Left ventricle myocardium inferior (tissue), 1 donor: ENCODE measurements at places on chromosomes 7 and 10. TPM values are rescaled to one million over a fixed set of nuclear protein-coding genes. Genes with fewer than 3 reads are reported as not detected.

DNA sequence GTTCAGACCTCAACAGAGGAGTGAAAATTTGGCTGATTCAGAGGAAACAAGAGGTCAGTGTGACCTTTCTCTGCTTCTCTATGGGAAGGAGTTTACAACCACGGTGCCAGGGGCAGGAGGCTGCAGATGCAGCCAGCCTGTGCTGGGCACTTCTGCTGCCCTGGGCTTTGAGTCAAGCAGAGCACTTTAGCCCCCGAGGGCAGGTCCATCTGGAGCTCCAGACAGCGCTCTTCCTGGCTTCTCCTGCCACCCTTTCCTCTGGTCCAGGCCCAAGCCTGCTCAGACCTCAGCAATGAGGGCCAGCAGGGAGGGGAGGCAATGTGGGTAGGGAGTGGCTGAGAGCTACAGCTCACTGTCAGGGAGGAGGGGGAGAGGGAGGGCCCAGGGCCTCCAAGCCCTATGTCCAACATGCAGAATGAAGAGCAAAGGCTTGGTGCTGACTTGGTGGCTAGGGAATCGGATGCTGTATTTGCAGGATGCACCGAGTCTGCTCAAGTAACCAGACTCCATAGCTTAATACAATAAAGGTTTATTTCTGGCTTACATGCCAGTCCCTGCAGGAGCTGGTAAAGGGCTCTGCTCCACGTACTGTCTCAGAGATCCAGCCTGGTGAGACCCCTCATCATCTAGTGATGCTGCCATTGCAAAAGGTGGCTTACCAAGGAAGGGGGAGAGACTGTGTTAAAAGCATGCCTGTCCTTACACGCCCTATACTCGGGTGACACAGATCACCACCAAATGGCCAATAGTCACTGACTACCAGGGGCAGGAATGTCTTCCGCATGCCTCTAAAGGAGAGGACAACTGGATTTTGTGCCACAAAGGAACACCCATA, 481.6 kb downstream of the RPS24 start:
- no peak overlapping the region for H3K4me3 ChIP-seq
- H3K27ac ChIP-seq: peak overlapping the region; percentile 40
- no peaks in the 10 kb centered on the region for H3K36me3 ChIP-seq
- peaks cover 4% of the 10 kb centered on the region for H3K27me3 ChIP-seq

CLEC5A gene
- 0.47 TPM for total RNA-seq

GRCh38 chr7:84971360-84971759, 215.5 kb downstream of the SEMA3D start:
- H3K4me3 ChIP-seq: no peak overlapping the region
- H3K27ac ChIP-seq: no peak overlapping the region
- DNase-seq: no peak
- H3K27me3 ChIP-seq: no peaks in the 10 kb centered on the region
- no peaks in the 10 kb centered on the region for H3K36me3 ChIP-seq
- H3K4me1 ChIP-seq: peaks cover 15% of the 10 kb centered on the region

DNA sequence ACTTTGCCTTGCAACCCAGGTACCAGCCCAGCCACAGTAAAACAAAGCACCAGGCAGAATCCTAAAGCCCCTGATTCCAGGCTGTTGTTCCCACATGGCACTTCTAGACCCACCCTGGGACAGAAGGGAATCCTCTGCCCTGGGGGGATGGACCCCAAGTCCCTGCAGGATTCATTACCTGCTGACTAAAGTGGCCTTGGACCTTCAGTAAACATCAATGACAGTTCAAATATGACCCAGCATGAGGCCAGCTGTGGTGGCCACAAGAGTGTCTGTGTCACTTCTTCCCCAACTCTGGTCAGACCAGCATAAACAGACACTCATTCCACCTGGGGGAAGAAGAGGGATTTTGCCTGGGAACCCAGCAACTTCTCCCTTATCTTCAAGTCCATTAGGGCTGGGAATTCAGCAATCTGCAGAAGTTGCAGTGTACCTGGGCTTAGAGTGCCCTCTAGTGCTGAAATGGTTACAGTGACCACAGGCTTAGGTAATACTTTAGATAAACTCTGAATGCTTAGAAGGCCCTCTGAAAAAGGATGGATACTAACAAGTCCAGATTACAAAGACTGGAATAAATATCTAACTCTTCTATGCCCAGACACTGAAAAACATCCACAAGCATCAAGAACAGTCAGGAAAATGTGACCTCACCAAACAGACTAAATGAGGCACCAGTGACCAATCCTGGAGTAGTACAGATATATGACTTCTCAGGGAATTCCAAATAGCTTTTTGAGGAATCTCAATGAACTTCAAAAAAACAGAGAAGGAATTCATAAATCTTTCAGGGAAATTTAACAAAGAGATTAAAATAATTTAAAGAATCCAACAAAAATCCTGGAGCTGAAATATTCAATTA, 108.5 kb upstream of the TMEM168 start:
- no peaks in the 10 kb centered on the region for H3K27me3 ChIP-seq
- DNase-seq: no peak
- peaks cover 31% of the 10 kb centered on the region for H3K4me1 ChIP-seq
- H3K36me3 ChIP-seq: peaks cover 15% of the 10 kb centered on the region
- H3K4me3 ChIP-seq: no peak overlapping the region
- H3K27ac ChIP-seq: no peak overlapping the region

ANXA8 gene
- total RNA-seq: not detected

DNA sequence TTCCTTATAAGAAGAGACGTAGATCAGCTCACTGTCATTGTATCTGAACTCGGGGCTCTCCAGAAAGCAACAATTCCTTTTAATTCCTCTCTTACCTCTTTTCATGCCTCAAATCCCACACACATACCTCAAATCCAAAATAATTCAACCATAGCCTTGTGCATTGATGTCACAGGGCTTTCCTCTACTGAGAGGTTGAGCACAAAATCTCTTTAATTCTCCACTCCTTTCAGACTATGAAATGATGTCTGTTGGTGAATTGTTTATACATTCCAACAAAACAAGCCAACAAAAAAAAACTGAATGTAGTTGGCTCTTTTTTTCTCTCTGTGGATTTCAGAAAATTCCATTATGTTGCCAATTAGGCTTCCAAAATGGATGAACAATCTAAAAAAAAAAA, 53.2 kb downstream of the BPGM start:
- no peaks in the 10 kb centered on the region for H3K27me3 ChIP-seq
- H3K27ac ChIP-seq: no peak overlapping the region
- no peaks in the 10 kb centered on the region for H3K36me3 ChIP-seq
- DNase-seq: no peak
- no peaks in the 10 kb centered on the region for H3K4me1 ChIP-seq
- no peak overlapping the region for H3K4me3 ChIP-seq

GRCh38 chr10:21055339-21056135, 158.4 kb upstream of the NEBL start:
- H3K27ac ChIP-seq: no peak overlapping the region
- no peaks in the 10 kb centered on the region for H3K27me3 ChIP-seq
- peaks cover 5% of the 10 kb centered on the region for H3K4me1 ChIP-seq

NXPH1 gene
- not detected for total RNA-seq

GRCh38 chr10:110784198-110784597, 87.5 kb upstream of the PDCD4 start:
- no peak for DNase-seq
- H3K27ac ChIP-seq: peak overlapping the region; percentile 85
- H3K27me3 ChIP-seq: no peaks in the 10 kb centered on the region
- H3K4me3 ChIP-seq: no peak overlapping the region

FXYD4 gene
- not detected for total RNA-seq

AGBL3 gene
- 1.5 TPM for total RNA-seq

HOXA6 gene
- not detected for total RNA-seq

GRCh38 chr10:102814453-102814871, 22.8 kb downstream of the CYP17A1 start:
- H3K27ac ChIP-seq: peak overlapping the region; percentile 92
- no peak overlapping the region for H3K4me3 ChIP-seq
- DNase-seq: peak; percentile 70
- H3K4me1 ChIP-seq: peaks cover 70% of the 10 kb centered on the region
- no peaks in the 10 kb centered on the region for H3K27me3 ChIP-seq

GRCh38 chr7:47142169-47142866, 439.6 kb downstream of the TNS3 start:
- no peaks in the 10 kb centered on the region for H3K27me3 ChIP-seq
- H3K27ac ChIP-seq: no peak overlapping the region
- DNase-seq: no peak
- peaks cover 13% of the 10 kb centered on the region for H3K4me1 ChIP-seq

DNA sequence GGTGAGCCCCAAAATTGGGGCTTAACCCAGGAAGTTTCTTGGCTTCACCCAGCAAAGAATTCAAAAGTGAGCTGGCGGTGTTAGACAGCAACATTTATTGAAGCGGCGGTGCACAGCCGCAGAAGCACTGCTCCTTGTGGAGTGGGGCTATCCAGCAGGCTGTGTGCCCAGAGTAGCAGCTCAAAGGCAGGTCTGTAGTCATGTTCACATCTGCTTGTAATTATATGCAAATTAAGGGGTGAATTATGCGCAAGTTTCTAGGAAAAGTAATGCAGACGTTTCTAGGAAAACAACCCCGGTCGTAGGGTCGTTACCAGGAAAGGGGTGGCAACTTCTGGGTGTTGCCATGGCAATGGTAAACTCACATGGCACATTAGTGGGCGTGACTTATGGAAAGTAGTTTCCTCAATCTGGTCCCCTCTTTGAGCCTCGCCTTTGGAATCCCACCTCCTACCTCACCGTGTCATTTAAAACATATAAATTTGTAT, 13.7 kb upstream of the KBTBD2 start:
- no peaks in the 10 kb centered on the region for H3K27me3 ChIP-seq
- H3K4me1 ChIP-seq: peaks cover 19% of the 10 kb centered on the region
- DNase-seq: no peak
- no peaks in the 10 kb centered on the region for H3K36me3 ChIP-seq
- H3K27ac ChIP-seq: no peak overlapping the region

DNA sequence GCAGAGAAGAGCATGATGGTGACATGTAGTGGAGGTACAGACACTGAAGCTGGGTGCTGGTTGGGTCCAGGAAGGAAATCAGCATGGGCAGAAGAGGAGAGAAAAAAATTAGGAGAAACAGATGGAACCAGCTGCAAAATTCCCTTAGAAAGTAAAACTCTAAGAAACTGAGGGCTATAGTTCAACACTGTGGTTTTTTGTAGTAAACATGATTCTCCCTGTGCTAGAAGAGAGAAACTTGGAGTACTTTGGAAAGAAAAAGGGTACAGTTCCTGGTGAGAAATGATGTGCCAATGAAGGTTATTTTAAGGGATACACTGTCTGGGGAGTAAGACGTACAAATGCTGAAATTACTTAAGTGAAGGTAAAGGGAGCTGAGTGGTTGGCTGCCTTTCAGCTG, 181.5 kb upstream of the HPS1 start:
- no peak for DNase-seq
- H3K36me3 ChIP-seq: no peaks in the 10 kb centered on the region
- no peaks in the 10 kb centered on the region for H3K27me3 ChIP-seq
- no peak overlapping the region for H3K27ac ChIP-seq
- H3K4me1 ChIP-seq: no peaks in the 10 kb centered on the region

GRID2IP gene
- total RNA-seq: not detected

- no peak for DNase-seq
- no peaks in the 10 kb centered on the region for H3K36me3 ChIP-seq
- peaks cover 35% of the 10 kb centered on the region for H3K4me1 ChIP-seq
- no peaks in the 10 kb centered on the region for H3K27me3 ChIP-seq
Observed at GRCh38 chr10:80447436-80448190, 6.5 kb upstream of the TSPAN14 start.

DNA sequence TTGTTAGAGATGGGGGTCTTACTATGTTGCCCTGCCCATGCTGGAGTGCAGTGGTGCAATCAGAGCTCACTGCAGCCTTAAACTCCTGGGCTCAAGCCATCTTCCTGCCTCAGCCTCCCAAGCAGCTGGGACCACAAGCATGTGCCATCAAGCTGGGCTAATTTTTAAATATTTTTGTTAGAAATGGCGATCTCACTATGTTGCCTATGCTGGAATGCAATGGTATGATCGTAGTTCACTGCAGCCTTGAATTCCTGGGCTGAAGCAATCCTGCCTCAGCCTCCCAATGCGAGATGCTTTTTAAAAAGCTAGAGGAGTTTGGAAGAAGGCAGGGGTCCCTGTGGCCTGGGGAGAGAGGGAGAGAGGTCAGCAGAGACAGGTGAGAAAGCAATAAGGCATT, 600.1 kb upstream of the AUTS2 start:
- H3K4me1 ChIP-seq: no peaks in the 10 kb centered on the region
- no peak overlapping the region for H3K27ac ChIP-seq
- H3K27me3 ChIP-seq: peaks cover 8% of the 10 kb centered on the region
- DNase-seq: no peak
- no peak overlapping the region for H3K4me3 ChIP-seq
- H3K36me3 ChIP-seq: no peaks in the 10 kb centered on the region

GRCh38 chr7:66664590-66665293, 36.1 kb downstream of the KCTD7 start:
- H3K4me3 ChIP-seq: no peak overlapping the region
- no peak overlapping the region for H3K27ac ChIP-seq
- H3K36me3 ChIP-seq: no peaks in the 10 kb centered on the region
- DNase-seq: no peak
- H3K4me1 ChIP-seq: no peaks in the 10 kb centered on the region

METTL27 gene
- 0.44 TPM for total RNA-seq

- H3K4me3 ChIP-seq: no peak overlapping the region
- no peaks in the 10 kb centered on the region for H3K36me3 ChIP-seq
- H3K27ac ChIP-seq: peak overlapping the region; percentile 71
- peaks cover 66% of the 10 kb centered on the region for H3K4me1 ChIP-seq
- DNase-seq: peak; percentile 43
Observed at GRCh38 chr10:97549587-97550322, 22.8 kb upstream of the ANKRD2 start.

DNA sequence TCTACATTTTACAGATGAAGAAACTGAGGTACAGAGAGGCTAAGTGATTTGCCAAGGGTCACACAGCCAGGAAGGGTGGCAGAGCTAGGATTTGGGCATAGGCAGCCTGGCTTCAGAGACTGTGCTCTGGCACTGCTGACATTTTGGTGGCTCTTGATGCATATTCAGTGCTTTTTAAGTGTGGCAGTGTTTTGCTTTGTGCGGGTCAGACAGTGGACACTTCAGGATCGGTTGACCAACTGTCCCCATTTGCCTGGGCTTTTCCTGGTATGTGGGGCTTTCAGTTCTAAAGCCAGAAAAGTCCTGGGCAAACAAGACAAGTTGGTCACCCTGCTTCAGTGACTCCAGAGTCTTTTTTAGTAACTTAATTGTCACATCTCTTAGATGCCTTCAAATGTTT, 35.0 kb downstream of the SUFU start:
- H3K4me3 ChIP-seq: no peak overlapping the region
- H3K4me1 ChIP-seq: peaks cover 10% of the 10 kb centered on the region
- no peak for DNase-seq
- no peaks in the 10 kb centered on the region for H3K27me3 ChIP-seq
- no peak overlapping the region for H3K27ac ChIP-seq

DNA sequence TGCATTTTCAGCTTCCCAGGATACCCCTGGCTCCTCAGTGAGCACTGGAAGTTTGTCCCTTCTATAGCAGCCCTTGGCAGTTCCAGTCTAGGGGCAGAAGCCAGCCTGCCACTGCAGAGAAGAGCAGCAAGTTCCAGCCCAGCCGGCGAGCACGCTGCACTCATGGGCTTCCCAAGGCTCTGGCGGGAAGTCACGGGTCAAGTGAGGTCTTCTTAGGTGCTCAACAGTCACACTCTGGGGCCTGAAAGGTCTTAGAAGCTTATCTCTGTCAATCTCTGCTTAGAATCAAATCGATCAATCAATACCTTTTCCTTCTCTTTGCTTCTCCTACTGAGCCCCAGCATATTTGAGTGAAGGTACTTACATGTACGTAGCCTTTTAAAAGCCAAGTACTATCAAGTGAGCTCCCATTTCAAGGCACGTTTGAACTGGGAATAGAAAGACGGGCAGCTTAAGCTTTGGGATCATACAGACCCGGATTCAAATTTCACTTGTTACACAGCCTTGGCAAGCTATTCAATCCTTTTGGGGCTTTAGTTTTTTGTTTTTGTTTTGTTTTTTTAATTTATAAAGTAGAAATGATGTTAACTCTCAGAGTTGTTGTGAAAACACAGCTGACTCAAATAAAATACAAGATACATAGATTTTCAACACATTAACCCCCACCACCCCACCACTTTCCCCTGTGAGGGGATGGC, 152.6 kb upstream of the KLF14 start:
- no peak for DNase-seq
- H3K4me1 ChIP-seq: peaks cover 82% of the 10 kb centered on the region
- no peaks in the 10 kb centered on the region for H3K27me3 ChIP-seq
- no peak overlapping the region for H3K4me3 ChIP-seq
